Stimulated activated CD4-positive, alpha-beta T cell treated with anti-CD3 and anti-CD28 coated beads, Interleukin-4, amount 100 ng/mL, for 24 hours (primary cell): ENCODE measurements at places on chromosomes 12 and 14.

GRCh38 chr12:111274777-111275176 is 94.1 kb downstream of the PHETA1 start:
- no peak for DNase-seq

- peak; percentile 21 for DNase-seq
Observed at GRCh38 chr14:89000007-89000942, 175.8 kb downstream of the TTC8 start.

DNA sequence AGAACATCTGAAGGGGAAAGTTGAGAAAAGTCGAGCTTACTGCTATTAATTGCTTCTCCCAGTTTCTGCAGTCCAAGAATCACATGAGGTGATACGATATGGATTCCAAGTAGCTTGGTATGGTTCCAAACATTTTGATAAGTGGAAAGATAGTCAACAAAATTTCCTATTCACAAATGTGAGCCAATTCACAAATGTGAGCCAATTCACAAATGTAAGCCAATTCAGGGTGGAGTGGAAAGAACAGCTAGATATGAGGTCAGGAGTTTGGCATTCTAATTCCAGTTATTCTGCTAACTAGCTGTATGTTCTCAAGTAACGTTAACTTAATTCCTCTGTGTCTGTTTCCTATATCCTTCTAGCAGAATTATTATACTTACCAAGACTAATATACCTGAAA is 37.6 kb upstream of the DHRS4 start:
- DNase-seq, result no peak

GRCh38 chr14:21263284-21264024 is 5.8 kb downstream of the HNRNPC start:
- DNase-seq, result no peak

GRCh38 chr14:86852530-86852929 is 1140.5 kb downstream of the GALC start:
- no peak for DNase-seq

- peak; percentile 31 for DNase-seq
Observed at GRCh38 chr12:119990382-119990874, 1.4 kb downstream of the BICDL1 start.

GRCh38 chr14:22492622-22493542 is 96.1 kb downstream of the DAD1 start:
- no peak for DNase-seq

DNA sequence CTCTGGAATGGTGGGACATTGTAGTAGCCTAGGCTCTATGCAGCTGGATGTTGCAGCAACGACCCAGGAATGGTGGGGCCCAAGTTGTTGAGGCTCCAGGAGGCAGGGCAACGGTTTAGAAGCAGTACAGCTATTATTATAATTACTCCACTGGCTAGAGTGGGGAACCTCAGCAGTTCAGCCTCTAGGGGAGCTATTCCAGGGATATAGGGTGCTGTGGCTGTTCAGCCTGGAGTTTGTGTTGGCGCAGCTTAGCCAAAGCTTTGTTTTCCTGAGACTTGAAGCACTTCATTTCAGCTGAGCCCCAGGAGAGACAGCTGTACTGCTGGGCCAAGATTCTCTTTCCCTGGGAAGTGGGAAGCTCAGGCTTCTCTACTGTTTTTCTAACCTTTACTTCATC is 1023.0 kb upstream of the ATXN7L3B start:
- no peak for DNase-seq

- no peak for DNase-seq
Observed at GRCh38 chr12:34033628-34034296, 11.5 kb downstream of the ALG10 start.

- DNase-seq, result no peak
Observed at GRCh38 chr14:105030836-105031396, 10.0 kb upstream of the CDCA4 start.

DNA sequence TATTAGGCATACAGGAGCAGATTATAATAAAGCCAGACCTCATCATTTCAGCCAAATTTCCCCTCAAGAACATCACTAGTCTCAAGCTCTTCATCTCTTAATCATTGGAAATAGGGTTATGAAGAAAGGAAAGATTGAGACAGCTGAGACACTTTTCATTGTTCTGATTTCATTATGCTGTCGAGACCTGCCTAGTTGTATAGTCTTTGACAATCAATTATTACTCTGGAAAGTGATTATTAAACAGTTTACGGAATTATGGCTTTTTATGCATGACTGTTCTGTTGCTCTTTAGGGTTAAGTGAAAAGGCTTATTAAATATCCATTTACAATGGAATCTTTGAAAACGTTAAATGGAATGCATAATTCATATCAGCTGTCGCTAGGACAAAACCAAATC is 48.3 kb downstream of the TTC6 start:
- DNase-seq, result no peak

- no peak for DNase-seq
Observed at GRCh38 chr14:23171222-23171975, 12.1 kb downstream of the SLC7A8 start.

- DNase-seq, result no peak
Observed at GRCh38 chr14:24316597-24316950, 5.3 kb downstream of the LTB4R start.

GRCh38 chr12:31773867-31774266 is 45.0 kb upstream of the AMN1 start:
- no peak for DNase-seq

- no peak for DNase-seq
Observed at GRCh38 chr12:79619872-79620562, 70.7 kb downstream of the PAWR start.

DNA sequence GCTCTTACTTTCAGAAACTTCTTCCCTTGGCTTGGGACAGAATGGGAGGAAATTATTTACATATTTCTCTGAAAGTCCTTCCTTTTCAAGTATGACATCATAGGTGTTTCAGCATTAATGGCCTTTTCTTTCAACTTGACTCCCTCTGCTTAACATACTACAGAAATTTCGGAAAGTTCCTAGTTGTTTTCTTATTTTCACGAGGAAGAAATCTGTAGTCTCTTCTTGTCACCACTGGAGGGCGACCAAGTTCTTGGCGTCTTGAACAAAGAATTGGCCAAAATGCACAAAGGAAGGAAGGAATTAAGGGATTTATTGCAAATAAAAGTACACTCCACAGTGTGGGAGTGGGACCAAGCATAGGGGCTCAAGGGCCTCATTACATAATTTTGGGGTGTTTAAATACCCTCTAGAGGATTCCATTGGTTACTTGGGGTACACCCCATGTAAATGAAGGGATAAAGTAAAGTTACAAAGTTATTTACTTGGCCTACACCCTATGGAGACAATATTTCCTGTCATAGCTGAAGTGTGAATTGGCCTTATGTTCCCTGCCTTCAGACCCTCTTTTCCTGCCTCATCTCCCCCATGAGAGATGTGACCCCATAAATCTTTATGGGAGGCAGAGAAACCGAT is 70.4 kb downstream of the RPL10L start:
- no peak for DNase-seq

GRCh38 chr14:88868558-88869159 is 44.2 kb downstream of the TTC8 start:
- DNase-seq, result no peak

GRCh38 chr12:53502331-53502730 is 1.2 kb downstream of the TARBP2 start:
- no peak for DNase-seq

DNA sequence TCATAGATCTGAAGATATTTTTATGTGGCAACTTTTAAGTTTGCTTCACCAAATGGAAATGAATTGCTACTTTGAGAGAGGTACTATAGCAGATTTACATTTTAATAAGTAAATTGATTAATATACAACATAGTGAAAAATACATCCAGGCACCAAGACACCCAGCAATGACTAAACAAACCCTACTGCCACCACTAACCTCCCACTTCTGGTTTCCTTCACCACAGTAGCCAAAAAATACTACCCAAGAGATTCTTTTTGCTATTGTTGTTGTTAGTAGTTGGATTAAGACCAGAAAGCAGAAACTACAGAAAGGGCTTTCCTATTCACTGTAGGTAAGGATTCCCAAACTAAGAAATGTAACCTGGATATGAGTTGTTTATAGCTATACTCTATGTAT is 54.1 kb downstream of the COCH start:
- DNase-seq, result no peak
